ENCODE measurements at places on chromosomes 7 and 10. TPM values are rescaled to one million over a fixed set of nuclear protein-coding genes. Genes with fewer than 3 reads are reported as not detected.

The KIF11 gene
- total RNA-seq, result 2.0 TPM

GRCh38 chr10:75925999-75926398, 494.6 kb downstream of the LRMDA start:
- H3K27me3 ChIP-seq, result no peaks in the 10 kb centered on the region
- no peaks in the 10 kb centered on the region for H3K4me1 ChIP-seq
- DNase-seq, result no peak
- H3K4me3 ChIP-seq, result no peak overlapping the region

DNA sequence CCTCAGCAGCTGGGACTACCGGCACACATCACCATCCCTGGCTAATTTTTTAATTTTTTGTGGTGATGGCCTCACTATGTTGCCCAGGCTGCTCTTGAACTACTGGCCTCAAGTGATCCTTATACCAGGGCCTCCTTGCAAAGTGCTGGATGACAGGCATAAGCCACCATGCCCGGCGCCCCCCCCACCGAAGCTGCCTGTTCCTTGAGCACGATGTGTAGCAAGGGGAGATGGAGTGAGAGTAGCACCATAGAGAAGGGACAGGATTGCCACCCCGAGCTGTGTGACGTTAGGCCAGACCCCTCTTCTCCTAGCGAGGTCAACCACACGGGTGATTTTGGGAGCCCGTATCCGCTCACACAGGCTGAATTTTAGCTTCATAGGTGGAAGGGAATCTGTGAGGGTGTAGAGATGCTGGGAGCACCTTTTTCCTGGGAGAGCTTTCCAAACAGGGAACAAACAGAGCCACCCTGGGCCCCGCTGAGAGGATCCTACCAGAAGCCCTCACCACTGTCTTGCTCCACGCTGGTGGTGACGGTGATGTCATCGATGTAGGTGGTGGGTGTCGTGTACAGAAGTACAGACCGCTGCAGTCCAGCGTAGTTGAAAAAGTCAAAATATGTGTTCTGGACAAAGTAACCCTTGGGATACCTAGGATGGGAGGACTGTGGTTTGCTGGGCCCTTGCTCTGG, 3.0 kb downstream of the GUSB start:
- no peaks in the 10 kb centered on the region for H3K27me3 ChIP-seq
- peaks cover 20% of the 10 kb centered on the region for H3K36me3 ChIP-seq
- no peak for DNase-seq
- no peak overlapping the region for H3K4me3 ChIP-seq
- peaks cover 17% of the 10 kb centered on the region for H3K4me1 ChIP-seq
- H3K27ac ChIP-seq, result no peak overlapping the region

DNA sequence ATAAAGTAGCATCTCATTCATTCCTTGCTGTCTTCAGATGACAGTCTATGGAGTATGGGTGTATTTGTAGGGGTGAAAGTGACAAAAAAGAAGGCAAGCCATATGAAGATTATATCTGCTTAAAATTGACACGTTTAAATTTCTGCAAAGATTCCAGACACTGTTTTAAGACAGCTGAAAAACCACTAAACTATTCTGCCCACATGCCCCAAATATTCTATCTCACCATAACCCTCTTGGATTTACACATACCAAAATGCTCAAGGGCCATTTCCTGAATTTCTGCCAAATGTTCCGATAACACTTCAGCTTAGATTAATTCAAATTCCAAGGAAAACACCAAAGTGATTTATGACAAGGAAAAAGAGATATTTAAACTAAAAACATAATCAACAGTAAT, 99.9 kb upstream of the IL6 start:
- H3K4me3 ChIP-seq, result no peak overlapping the region
- DNase-seq, result no peak
- H3K4me1 ChIP-seq, result no peaks in the 10 kb centered on the region
- no peaks in the 10 kb centered on the region for H3K36me3 ChIP-seq
- no peaks in the 10 kb centered on the region for H3K27me3 ChIP-seq

The TMEM209 gene
- 34.5 TPM for total RNA-seq

GRCh38 chr7:146053492-146053891, 63.1 kb upstream of the CNTNAP2 start:
- no peak for DNase-seq
- no peak overlapping the region for H3K27ac ChIP-seq
- H3K27me3 ChIP-seq, result no peaks in the 10 kb centered on the region
- H3K4me3 ChIP-seq, result no peak overlapping the region
- H3K36me3 ChIP-seq, result no peaks in the 10 kb centered on the region

The LIPF gene
- not detected for total RNA-seq

The STAMBPL1 gene
- 37.9 TPM for total RNA-seq

DNA sequence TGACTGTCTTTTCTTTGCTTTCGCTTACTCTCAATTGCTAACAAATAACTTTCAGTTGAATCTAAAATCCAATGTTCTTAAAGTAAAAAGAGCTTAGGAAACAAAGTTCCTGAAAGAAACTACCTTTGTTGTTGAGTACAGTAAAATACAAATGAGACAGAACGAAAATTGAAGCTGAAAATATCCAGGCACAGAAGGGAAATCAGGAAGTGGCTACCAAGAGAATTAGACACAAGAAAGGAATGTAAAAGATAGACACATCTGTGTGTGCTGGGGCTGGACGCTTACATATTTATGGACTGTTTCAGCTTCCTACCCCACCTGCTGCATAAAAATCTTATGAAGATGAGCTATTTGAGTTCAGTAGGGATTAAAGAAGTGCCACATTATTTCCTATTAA, 161.7 kb upstream of the PLXDC2 start:
- H3K4me1 ChIP-seq, result no peaks in the 10 kb centered on the region
- H3K27me3 ChIP-seq, result no peaks in the 10 kb centered on the region
- H3K36me3 ChIP-seq, result no peaks in the 10 kb centered on the region
- no peak overlapping the region for H3K4me3 ChIP-seq
- no peak overlapping the region for H3K27ac ChIP-seq
- no peak for DNase-seq

DNA sequence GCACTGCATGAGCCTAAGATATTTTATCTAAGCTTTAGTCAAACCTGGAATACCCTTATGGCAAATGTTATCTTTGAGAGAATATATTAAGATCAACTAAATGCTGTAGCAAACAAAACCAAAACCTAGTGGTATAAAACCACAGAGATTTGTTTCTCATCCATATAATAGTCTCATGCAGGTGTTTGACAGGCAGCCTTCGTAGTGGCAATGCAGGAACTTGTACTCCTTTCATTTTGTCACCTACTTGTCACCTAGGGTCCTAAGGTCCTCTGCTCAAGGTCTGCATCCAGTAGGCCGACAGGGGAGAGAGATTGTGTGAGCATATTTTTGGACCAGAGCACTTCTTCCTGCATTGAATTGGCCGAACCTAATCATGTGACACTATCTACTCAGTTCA, 352.6 kb downstream of the GPR37 start:
- no peak overlapping the region for H3K4me3 ChIP-seq
- H3K4me1 ChIP-seq, result no peaks in the 10 kb centered on the region
- H3K27ac ChIP-seq, result no peak overlapping the region
- no peaks in the 10 kb centered on the region for H3K36me3 ChIP-seq
- no peaks in the 10 kb centered on the region for H3K27me3 ChIP-seq

DNA sequence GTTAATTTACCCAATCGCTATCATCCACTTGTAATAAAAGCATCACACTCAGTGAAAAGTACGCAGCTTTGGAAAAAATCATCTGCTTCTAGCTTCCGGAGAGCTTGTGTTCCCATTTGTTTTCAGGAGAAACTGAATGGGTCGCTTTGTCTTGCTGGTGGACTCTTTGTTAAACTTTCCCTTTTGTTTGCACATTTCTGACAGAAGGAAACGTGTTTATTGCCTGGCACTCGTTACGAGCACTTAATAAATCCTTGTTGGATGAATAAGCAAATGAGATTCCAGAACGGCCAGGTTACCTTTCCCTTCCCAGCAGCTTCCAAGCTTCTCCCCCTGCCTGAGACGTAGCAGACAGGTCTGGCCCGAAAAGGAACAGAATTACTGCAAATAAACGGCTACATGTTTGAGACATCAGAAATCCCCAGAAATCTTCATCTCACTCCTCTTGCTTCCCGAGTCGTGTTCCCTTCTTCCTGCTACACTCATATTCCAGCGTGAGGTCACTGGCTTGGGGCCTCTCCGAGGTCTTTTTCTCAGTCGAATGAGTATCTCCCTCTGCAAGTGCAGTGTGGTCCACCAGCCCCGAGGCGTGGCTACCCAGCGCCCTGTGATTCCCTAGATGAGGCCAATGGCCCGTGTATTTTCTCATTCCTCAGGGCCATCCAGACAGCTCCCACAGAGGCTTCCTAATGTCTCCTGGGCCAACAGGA, 167.2 kb downstream of the FRMD4A start:
- no peaks in the 10 kb centered on the region for H3K27me3 ChIP-seq
- H3K27ac ChIP-seq, result no peak overlapping the region
- no peaks in the 10 kb centered on the region for H3K36me3 ChIP-seq
- H3K4me3 ChIP-seq, result no peak overlapping the region

The DOCK1 gene
- 0.17 TPM for total RNA-seq

- H3K4me1 ChIP-seq, result no peaks in the 10 kb centered on the region
- H3K4me3 ChIP-seq, result no peak overlapping the region
- H3K27me3 ChIP-seq, result no peaks in the 10 kb centered on the region
- no peak for DNase-seq
- no peak overlapping the region for H3K27ac ChIP-seq
- H3K36me3 ChIP-seq, result no peaks in the 10 kb centered on the region
Observed at GRCh38 chr7:157904211-157904865, 567.5 kb downstream of the DNAJB6 start.

DNA sequence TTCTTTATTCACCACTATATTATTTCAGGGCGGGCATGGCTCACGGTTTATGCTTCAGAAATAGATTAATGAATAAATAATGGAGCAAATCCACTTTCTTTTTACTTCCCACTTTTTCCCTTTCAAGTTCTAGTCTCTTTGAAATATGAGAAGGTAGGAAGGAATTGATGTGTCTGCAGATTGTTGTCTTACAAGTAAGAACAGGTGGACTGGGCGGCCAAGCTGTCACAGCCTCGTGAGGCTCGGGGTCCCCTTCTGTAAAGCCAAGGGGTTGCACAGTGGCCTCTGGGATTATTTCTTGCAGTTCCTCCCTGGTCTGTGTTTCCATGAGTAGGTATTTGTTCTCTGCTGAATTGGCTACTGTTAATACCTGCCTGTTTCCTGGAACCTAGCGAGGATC, 11.2 kb downstream of the VWA2 start:
- no peaks in the 10 kb centered on the region for H3K4me1 ChIP-seq
- no peak overlapping the region for H3K27ac ChIP-seq
- no peaks in the 10 kb centered on the region for H3K36me3 ChIP-seq

DNA sequence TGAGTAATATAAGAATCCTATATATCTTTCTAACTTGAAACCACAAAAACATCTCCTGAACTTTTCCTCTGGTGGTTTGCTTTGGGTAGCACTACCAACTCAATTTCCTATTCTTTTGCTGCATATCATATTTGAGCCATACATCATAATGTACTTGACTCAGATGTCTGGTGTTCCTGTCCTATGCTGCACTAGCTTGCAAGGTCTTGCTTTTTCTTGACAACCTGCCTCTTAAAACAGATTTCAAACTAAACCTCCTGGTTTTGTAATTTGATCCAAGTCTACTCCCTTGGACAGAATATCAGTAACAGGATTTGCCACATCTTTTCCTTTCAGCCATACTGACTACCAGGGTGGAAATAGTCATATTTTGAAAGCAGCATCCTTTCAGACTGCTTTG, 520.3 kb upstream of the LRRTM3 start:
- no peaks in the 10 kb centered on the region for H3K4me1 ChIP-seq
- H3K36me3 ChIP-seq, result no peaks in the 10 kb centered on the region
- H3K4me3 ChIP-seq, result no peak overlapping the region

The HOXA7 gene
- total RNA-seq, result not detected

The ABHD11 gene
- total RNA-seq, result 22.3 TPM

- no peaks in the 10 kb centered on the region for H3K36me3 ChIP-seq
- H3K27ac ChIP-seq, result no peak overlapping the region
- H3K27me3 ChIP-seq, result no peaks in the 10 kb centered on the region
- peaks cover 25% of the 10 kb centered on the region for H3K4me1 ChIP-seq
- peak; percentile 33 for DNase-seq
Observed at GRCh38 chr7:151273651-151274390, 25.3 kb upstream of the SMARCD3 start.

- peak; percentile 69 for DNase-seq
- no peaks in the 10 kb centered on the region for H3K27me3 ChIP-seq
- H3K27ac ChIP-seq, result peak overlapping the region; percentile 80
- H3K4me3 ChIP-seq, result peak overlapping the region; percentile 52
Observed at GRCh38 chr10:135601-136464, 578 bp downstream of the ZMYND11 start.

DNA sequence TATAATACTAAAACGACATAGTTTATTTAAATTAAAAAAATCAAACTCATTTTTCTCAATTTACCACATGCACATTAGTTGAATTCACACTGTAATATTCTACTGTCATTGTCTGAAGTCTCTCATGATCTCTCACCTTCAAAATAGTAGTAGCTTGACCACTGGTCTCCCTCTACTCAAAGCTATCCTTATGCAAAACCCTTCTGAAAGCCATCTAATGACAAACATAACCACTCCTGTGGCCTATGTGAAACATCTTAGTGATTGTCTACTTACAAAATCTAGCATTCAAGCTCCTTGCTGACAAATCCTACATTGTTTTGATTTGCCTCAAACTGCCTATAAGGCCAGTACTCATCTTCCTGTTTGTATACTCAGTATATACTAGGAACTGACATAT, 606.0 kb upstream of the GHITM start:
- H3K36me3 ChIP-seq, result no peaks in the 10 kb centered on the region
- no peak for DNase-seq
- no peak overlapping the region for H3K4me3 ChIP-seq
- H3K27ac ChIP-seq, result no peak overlapping the region
- no peaks in the 10 kb centered on the region for H3K27me3 ChIP-seq

The ZNF655 gene
- 137 TPM for total RNA-seq

DNA sequence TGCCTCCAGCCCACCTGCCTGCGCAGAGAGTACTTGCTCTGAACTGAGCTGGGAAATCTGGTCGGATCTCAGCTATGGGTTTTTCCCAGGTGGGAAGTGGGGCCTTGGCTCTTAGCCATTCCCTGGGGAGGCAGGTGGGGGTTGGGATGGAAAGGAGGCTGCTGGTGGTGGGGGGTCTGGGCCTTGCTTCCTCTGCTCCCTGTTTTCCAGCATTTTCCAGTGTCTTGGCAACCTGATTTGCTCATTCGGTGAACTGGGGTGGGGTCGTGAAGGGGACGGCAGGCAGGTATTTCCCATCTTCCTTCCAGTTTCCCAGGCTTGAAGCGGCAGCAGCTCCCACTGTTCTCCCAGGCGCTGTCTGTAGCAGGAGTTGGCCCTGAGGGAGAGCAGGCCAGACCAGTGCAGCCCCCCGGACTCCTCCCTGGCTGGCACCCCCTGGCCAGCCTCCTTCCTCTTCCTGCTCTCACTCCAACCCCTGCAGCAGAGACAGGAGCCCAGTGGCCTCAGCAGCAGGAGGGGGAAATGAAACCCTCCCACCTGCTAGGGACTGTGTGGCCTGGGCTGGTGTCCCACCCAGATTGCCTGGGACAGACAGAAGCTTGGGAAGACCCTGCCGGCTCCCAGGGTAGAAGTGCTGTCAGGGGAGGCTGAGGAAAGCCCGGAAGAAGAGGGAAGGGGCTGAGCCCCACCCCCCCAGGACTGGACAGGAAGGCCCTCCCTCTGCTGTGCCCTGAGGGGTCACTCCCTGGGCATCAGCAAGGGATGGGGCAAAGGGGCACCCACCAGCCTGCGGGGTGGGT, 6.6 kb downstream of the TRIM8 start:
- peaks cover 68% of the 10 kb centered on the region for H3K4me1 ChIP-seq
- no peak for DNase-seq
- H3K27ac ChIP-seq, result peak overlapping the region; percentile 82
- H3K36me3 ChIP-seq, result peaks cover 26% of the 10 kb centered on the region
- no peak overlapping the region for H3K4me3 ChIP-seq

The PDIA4 gene
- total RNA-seq, result 82.8 TPM

GRCh38 chr10:88165849-88166271, 302.4 kb downstream of the PTEN start:
- DNase-seq, result no peak
- peaks cover 15% of the 10 kb centered on the region for H3K4me1 ChIP-seq
- H3K4me3 ChIP-seq, result no peak overlapping the region
